ENCODE measurements at places on chromosomes 16 and 17. TPM values are rescaled to one million over a fixed set of nuclear protein-coding genes. Genes with fewer than 3 reads are reported as not detected.

DNA sequence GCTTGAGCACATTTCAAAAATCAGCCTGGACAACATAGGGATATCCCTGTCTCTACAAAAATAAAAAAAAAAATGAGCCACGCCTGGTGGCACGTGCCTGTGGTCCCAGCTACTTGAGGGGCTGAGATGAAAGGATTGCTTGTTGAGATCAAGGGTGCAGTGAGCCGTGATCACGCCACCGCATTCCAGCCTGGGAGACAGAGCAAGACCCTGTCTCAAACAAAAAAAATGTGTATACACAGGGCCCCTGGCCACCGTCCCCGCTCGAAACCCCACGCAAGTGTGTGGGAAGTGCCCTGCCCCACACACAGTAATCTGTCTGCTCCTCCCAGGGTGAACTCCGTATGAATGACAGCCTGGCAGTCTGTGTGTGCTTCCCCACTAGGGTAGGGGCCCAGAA is 93.0 kb upstream of the RPL38 start:
- no peak for DNase-seq

GRCh38 chr16:20880867-20881502 is 19.2 kb downstream of the DCUN1D3 start:
- no peak for DNase-seq

GRCh38 chr16:515175-515938 is 12.2 kb upstream of the CAPN15 start:
- DNase-seq: peak; percentile 35

GRCh38 chr17:15741624-15742023 is 9.5 kb downstream of the TBC1D26 start:
- no peak for DNase-seq

- DNase-seq: peak; percentile 96
Observed at GRCh38 chr17:42422958-42423712, at the start of gene CAVIN1. CAVIN1 (minus strand) TSS chr17:42423256; CDS start chr17:42423097, 159 bp downstream.

GRCh38 chr17:44269535-44270240 is 1.8 kb upstream of the SLC4A1 start:
- no peak for DNase-seq

GRCh38 chr16:3149630-3150345 is 15.0 kb downstream of the ZNF213 start:
- peak; percentile 82 for DNase-seq

DNA sequence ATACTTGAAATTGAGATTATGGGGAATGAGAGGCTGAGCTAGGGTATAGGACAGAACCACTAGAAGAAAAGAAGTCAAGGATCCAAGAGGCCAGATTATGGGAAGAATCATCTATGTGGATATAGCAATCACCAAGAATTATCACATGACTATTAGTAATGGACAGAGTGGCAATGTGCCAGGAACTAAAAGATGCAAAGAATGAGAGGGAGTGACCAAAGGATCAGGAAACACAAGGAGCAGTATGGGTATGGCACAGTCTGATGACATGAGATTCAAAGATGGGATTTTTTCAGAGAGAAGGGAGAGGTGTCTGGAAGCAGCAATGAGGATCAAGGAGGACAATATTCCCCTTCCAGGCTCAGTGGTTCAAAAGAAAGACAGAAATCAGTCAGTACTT is 212.2 kb downstream of the AATF start:
- peak; percentile 42 for DNase-seq

DNA sequence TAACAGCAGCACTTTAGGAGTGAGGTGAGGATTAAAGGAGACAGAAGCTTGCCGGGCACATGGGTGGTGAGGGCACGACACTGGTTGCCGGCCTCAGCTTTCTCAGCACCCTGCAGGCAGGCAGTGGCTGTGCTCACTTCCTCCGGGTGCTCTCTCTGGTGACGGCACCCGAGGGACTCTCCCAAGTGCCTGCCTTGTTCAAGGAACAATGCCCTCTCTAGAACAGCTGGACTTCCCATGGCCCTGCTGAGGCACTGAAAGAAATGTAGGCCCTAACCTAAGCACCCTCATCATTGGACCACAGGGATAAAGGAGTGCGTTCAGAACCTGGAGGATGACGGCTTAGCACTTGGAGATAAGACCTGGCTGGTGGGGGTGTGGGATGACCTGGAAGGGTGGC is 72.7 kb downstream of the N4BP1 start:
- peak; percentile 10 for DNase-seq

DNA sequence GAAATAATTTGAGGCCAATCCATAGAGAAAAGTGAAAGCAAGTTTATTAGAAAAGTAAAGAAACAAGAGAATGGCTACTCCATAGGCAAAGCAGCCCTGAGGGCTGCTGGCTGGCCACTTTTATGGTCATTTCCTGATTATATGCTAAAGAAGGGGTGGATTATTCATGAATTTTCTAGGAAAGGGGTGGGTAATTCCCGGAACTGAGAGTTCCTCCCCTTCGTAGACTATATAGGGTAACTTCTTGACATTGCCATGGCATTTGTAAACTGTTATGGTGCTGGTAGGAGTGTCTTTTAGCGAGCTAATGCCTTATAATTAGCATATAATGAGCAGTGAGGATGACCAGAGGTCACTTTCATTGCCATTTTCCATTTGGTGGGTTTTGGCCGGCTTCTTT is 4.4 kb downstream of the DHRS7B start:
- DNase-seq: peak; percentile 4

DNA sequence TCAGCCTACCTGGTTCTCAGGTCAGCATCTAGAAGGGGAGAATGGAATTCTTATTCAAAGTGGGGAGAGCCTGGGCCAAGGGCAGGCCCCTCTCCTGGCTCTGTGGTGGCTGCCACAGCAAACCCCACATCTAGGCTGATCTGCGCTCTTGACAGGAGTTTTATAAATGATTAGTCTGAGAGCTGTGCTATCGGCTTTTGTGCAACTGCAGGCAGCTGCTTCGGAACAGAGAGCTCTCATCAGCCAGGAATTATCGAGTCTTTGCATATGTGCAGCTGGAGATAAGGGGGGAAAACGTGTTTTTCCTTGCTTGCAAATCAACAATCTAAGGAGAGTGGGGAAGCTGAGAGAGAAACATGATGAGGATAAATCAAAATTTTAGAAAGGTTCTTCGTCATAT is 91.7 kb downstream of the HS3ST3A1 start:
- DNase-seq: no peak

GRCh38 chr16:2191446-2191706 is 5.0 kb downstream of the CASKIN1 start:
- DNase-seq: no peak

DNA sequence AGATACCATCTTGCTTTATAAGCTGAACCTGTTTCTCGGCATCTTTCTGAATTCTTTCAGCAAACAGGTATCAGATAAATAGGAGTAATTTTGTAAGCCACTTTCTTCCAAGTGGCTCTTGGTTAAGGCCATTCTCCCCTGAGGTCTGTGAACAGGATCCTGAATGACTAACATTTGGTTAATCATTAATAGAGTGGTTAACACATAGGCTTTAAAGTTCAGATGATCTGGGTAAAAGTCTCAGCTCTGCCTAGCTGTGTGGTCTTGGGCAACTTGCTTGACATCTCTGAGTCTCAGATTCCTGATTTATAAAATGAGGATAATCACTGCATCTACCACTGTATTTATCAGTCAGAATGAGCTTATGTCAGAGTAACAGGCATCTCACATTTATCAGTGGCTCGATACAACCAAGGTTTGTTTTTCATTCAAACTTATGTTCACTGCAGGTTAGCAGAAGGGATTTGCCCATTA is 44.4 kb upstream of the ANKFN1 start:
- no peak for DNase-seq

- no peak for DNase-seq
Observed at GRCh38 chr16:62216837-62217236, 180.6 kb upstream of the CDH8 start.

DNA sequence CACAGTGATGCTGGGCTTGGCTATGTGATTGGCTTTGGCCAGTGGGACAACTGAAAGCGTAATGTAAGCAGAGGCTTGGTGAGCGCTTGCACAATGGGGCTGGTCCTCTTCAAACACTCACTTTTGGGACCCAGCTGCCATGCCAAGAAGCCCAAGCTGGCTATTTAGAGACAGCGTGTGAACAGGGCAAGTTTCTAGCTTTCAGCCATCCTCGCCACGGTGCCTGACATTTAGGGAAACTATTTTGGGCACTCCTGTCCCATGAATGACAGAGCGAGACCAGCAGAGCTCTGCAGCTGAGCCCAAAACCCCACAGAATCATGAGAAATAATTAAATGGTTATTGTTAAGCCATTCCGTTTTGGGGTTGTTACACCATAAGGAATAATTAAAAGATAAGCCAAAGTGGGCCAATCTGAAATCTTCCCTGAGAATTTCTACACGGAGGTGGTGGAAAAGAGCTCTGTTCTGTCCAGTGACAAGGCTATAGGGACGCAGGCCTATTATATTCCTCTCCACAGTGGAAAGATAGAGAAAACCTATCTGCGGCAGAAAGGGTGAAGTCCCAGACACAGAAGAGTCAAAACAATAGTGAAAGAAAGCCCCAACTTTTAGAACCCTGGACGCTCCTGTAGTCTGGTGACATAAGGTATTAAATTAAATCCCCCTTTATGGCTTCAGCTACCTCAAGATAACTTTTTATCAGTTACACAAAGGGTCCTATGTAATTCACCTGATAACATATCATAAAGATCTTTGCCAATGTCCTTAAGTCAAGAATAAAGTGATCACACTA is 10.8 kb upstream of the RPRML start:
- DNase-seq: no peak

DNA sequence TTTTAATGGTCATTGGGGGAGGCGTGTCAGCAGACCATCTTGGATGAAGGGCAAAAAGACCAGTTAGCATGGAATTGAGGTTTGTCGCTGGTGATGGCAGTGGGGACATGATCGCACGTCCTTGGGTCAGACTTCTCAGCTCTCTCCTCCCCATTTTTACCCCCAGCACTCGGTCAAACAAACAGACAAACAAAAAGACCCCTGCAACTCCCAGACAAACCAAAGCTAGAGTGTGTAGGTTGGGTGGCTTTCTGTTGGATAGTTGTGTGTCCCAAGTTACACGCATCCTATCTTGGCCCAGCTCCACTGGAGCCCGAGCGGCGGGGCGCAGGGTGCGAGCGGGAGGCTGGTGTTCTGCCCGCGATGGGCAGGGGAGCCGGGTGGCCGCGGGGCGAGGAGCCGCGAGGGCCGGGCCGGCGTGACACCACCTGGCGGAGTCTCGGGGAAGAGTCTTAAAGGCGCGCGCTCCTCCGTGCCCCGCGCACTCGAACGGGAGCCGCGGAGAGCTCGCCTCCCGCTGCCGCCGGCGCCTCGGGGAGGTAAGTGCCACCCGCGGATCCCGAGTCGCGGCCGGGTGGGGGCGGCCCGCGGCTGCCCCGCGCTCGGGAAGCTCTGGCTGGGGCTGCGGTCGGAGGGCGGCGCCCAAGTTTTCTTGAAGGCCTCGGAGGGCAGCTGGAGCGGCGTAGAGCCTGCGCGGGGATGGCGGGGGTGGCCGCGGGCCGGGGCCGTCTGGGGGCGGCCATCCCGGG is 18.5 kb upstream of the NTN1 start:
- DNase-seq: peak; percentile 32

GRCh38 chr17:74875155-74875976 is 2.6 kb upstream of the FDXR start:
- no peak for DNase-seq

DNA sequence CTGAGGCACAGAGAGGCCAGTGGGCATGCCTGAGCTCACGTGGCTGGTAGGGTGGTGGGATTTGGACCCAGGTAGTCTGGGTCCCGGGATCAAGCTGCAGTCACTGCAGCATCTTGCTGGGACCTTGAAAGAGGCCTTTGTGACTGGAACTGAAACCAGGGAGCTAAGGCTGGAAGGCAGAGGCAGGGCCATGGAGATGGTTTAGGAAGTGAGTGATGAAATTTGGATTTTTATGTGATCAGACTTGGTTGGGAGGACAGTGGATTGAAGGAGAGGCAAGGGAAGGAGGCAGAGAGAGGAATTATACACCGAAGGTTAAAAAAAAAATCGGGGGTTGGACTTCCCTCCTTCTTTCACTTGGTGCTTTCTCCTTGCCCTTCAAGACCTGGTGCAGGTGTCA is 255.4 kb upstream of the CACNG5 start:
- DNase-seq: no peak

The MT1A gene
- total RNA-seq: not detected

The TP53TG3F gene
- not detected for total RNA-seq

The C16orf46 gene
- total RNA-seq: 0.23 TPM

The SEPTIN1 gene
- not detected for total RNA-seq
